ACHN (cell line): ENCODE measurements at places on chromosomes 2 and 18.
A peak's percentile ranks its signal among the peaks of the same experiment; 100 is the strongest.

- DNase-seq = no peak
Measured at GRCh38 chr2:183505911-183506310, 381.7 kb downstream of the NUP35 start.

- no peak for DNase-seq
Measured at GRCh38 chr2:189952536-189953109, 109.9 kb downstream of the MSTN start.

- DNase-seq = no peak
Measured at GRCh38 chr2:1968988-1969700, 224.8 kb upstream of the PXDN start.

DNA sequence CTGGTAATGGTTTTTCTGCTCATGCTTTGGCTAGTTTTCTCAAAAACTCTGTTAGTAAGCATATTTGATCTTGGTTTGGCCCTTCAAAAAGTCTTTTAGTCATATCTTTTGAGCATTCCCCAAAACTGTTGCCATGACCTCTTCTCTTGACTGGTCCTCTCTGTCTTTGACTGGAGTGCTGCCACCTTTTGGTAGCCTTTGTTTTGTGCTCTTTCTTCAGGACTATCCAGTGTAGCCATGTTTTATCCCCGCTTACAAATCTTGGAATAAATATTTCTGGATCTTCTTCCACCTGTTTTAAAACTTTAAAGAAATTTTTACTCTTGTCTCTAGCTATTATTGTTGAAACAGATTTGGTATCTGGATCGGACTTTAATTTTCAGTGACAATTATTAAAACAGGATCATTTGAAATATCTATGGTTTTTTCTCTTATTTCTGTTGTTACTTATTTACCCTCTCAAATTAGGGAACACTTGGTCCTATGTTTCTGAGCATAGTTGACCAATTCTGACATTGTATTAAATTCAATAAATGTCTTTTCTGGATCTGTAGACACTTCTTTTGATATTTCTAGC lies 965 bp upstream of the ELOA2 start:
- DNase-seq = peak; percentile 43

- DNase-seq = no peak
Measured at GRCh38 chr2:65957886-65958285, 477.0 kb upstream of the MEIS1 start.

DNA sequence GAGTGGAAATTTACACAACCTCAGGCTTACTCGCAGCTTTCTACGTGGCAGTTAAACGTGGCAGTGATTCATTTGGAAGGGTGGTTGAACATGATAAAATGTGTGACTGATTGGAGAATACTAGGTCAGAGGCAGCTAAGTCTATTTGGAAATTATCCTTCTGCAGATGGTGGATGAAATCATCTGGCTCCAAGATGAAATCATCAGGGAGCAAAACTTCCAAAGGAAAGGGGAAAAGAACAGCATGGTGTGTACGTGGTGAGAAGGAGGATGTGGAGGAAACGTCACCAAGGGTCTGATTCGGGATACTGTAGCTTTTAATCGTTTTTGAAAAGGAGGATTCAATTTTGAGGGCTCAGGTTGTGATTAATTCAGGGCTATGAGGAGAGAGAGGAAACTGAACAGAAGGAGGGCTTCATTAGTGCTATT lies 47.9 kb downstream of the COL3A1 start:
- no peak for DNase-seq

GRCh38 chr2:241925277-241925676 lies 55.7 kb downstream of the RTP5 start:
- DNase-seq = no peak

GRCh38 chr18:69588301-69588700 lies 187.6 kb downstream of the DOK6 start:
- no peak for DNase-seq

DNA sequence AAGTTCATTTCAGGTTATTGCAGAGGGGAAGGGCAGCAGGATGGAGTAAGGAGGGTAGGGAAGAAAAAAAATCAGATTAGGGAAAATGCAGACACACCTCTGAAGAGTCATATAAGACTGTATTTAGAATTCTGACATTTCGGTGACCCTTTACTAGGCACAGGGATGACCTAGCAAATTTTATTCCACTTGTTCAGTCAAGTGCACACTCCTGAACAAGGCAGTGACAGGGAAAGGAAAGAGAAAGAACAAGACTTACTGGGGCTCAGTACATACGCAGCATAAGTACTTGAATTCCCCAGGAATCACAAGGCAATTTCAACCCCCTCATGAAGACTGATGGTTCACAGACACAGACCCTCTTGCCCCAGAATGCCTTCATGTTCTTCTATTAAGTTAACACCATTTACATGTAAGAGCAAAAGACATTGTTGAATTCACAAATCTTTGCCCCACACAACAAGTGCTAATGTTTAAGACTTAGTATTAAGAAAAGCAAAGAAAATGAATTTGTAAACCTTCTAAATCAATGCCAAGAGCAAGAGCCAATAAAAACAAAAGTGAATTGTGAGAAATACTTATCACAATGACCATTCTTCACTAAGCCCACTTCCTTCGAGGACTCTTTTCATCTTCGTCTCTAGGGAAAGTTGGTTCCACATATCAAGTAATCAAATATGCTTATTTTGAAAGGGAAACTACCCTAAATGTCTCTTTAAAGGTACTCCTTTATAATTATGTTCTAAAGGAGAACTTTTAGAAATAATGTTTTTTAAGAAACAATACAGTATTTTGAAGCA lies 47.0 kb downstream of the COBLL1 start:
- DNase-seq = no peak

DNA sequence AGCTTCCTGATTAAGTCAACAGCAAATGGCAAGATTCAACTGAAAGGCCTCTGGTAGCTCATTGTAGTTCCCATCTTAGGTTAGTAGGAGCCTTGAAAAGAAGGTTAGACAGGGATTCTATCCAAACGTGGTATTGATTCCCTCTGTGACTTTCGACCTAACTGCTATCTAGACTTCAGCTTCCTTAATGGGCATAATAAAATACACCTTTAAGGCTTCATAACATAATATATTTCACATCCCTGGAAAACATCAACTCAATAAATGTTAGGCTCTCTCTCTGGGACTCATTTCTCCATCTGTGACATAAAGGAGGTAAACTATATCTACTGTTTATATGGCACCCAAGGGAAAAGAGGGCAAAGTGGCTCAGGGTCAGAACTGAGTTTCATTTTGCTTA lies 60.9 kb downstream of the STK39 start:
- DNase-seq = no peak

- DNase-seq = no peak
Measured at GRCh38 chr2:213104092-213104902, 47.1 kb downstream of the IKZF2 start.

GRCh38 chr2:104385743-104386142 lies 468.2 kb upstream of the POU3F3 start:
- DNase-seq = no peak

GRCh38 chr2:197452754-197453122 lies 614 bp upstream of the COQ10B start:
- no peak for DNase-seq

GRCh38 chr2:171550613-171551012 lies 28.3 kb downstream of the CYBRD1 start:
- DNase-seq = no peak

DNA sequence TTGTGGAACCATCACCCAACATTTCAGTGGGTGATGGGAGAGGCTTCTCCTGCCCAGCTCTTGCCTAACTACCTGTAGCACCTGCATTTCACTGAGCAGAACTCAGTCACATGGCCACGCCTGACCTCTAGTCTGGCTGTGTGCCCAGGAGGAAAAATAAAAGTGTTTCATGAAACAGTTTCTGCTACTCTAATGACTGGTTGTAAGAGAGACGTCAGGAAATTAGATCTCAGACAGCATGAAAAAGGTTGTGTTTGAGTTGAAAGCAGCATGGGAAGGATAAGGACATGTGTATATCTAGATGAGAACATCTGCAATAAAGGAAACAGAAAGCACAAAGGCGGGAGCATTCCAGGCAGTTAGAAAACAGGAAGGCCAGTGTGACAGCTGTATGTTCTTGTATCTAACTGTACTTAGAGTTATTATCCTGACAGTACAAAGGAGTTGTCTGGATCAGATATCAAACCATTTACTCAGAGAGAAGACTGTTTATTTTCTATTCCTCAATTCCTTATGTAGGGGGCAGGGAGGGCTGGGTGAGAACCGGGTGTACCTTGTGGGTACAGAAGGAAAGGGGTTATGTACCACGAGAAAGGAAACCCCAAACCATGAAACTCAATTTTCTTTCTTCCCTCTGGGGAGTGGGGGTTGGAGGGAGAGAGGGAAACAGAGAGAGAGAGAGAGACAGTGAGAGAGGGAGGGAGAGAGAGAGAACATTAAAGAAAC lies 307.4 kb upstream of the VWC2L start:
- DNase-seq = no peak

DNA sequence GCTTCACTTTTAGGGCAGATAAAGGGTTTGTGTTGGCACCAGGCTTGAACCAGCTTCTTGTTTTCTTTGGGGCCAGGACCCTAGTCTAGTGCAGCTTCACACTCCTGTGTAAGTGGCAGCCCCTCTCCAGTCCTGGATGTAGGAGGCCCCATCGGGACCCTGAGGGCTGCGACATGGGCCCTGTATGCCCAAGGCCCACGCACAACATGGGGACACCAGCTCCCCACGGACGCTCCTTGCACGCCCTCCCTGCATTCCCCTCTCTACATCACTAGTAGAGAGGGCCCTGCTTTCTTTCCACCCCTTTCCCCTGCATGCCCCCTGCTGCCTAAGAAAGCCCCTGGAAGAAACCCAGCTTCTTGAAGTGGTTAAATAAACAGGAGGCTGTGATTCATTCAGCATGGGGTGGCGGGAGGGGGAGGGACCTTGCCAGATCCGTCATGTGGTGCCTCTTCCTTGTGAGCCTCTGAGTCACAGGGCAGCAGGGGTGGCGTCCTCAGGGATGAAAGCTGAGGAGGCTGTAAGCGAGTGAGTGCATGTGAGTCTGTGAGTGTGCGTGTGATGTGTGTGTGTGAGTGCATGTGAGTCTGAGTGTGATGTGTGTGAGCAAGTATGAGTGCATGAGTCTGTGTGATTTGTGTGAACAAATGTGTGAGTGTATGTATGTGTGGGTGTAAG lies 42.5 kb downstream of the COPS8 start:
- peak; percentile 97 for DNase-seq

- no peak for DNase-seq
Measured at GRCh38 chr2:109724533-109725460, 69.3 kb upstream of the RGPD5 start.

DNA sequence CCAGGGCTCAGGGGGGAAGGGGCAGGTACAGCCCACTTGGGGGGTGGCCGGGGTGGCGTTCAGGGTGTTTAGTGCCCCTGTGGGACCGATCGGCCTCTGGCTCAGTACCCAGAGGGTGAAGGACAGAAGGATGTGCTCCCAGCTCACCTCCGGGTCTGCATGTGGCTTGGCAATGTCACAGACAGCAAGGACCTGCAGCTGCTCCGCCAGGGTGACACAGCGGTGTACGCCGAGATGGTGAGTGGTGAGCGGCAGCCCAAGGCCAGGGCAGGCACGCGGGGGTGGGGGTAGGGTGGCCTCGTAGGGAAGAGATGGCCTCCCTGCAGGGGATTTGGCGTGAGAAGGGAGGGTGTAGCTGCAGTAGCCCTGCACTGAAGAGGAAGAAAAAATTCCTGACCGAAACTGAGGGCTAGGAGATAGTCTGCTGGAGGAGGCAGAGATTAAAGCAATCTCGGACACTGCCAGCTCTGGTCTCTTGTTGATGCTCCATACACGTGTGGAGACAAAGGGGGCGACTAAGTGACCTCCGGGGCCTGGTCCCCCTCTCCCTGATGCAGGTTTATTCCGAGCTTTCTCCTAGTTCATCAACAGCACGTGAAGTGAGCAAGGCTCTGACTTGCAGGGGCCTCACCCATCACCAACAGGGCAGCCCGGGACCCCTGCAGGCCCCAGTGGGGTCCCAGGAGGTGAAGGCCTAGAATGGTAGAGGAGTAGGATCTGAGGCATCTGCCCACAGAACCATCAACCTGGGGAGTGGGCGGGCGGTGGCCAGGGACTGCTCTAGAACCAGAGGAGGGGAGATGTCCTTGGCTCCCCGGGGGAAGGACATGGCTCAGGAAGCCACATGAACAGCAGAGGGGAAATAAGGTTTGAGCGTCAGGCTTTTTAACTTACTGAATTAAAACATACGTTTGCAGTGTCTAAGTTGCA lies 45.4 kb downstream of the FER1L5 start:
- DNase-seq = no peak

DNA sequence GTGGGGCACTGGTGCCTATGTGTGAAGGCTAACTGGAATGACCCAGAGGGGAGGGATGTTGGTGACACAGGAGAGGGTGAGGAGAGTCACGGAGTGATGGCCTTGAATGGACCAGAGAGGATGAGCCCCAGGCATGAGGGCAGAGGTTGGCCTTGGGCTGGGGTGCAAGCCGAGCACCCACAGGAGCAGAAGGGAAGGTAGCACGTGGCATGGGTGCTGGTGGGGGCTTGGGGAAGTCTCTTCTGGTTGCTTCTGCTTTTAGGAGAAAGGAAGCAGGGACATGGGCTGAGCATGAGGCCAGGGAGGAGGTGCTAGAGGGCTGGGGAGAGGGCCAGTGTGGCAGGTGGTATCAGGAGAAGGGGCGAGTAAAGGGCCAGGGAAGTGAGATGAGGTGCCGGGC lies 183.8 kb downstream of the DYSF start:
- no peak for DNase-seq

DNA sequence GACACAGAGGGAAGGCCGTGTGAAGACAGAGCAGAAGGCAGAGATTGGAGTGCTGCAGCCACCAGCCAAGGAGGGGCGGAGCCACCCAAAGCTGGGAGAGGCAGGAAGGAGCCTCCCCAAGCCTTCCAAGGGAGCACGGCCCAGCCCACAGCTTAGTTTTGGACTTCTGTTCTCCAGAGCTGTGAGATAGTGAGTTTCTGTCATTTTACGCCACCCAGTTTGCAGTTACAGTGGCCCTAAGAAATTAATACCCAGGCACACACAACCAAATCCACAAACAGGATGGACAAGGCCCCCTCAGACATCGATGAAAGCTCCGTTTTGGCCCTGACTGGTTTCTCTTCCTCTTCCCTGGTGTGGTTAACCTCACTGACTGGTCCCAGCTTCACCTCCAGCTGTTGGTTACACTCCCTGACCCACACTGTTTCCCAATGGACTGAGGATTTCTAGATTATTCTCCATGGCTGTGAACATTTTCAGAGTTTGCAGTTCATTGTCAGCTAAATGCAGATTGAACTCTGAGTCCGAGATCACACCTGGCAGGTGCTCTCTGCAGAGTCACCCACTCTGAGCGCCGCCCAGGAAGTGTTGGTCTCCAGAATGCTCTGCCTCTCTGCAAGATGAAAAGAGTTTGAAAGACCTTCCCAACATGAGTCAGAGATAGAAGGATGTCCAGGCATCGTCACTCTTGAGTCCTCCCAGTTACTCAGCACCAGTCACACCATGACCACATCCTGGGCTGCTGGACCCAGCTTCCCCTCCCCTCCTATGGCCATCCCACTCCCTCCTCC lies 100.2 kb downstream of the TWIST2 start:
- peak; percentile 76 for DNase-seq

GRCh38 chr18:56085551-56085950 lies 497.6 kb upstream of the TCF4 start:
- no peak for DNase-seq
